ENCODE measurements at places on chromosomes 7 and 10. TPM values are rescaled to one million over a fixed set of nuclear protein-coding genes. Genes with fewer than 3 reads are reported as not detected.

DNA sequence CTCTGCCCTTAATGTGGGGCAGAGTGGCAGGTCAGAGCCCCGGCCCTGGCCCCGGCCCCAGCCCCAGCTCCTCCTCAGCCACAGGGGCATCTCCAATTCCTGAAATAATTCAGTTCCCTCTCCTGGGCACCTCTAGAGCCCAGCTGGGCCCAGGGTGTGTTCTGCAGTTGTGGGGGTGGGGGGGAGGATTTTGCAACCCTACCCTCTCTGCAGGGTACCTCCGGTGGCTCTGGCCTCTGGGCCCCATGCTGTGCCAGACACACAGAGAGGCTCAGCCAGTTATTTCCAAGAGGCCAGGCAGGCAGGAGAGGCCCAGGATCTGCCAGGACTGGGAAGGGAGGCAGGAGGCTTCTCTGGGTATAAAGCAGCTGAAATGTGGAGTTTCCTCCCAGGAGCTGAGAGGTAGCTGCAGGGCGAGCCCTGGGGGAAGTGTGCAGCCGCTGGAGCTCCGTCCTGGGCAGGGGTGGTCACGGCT is 47.9 kb downstream of the PWWP2B start:
- H3K27me3 ChIP-seq = no peaks in the 10 kb centered on the region
- peaks cover 32% of the 10 kb centered on the region for H3K4me1 ChIP-seq
- peak overlapping the region; percentile 71 for H3K27ac ChIP-seq
- H3K36me3 ChIP-seq = no peaks in the 10 kb centered on the region
- DNase-seq = no peak
- no peak overlapping the region for H3K4me3 ChIP-seq

Gene FGFBP3
- 3.7 TPM for total RNA-seq

Gene GPR141
- total RNA-seq = 0.59 TPM

DNA sequence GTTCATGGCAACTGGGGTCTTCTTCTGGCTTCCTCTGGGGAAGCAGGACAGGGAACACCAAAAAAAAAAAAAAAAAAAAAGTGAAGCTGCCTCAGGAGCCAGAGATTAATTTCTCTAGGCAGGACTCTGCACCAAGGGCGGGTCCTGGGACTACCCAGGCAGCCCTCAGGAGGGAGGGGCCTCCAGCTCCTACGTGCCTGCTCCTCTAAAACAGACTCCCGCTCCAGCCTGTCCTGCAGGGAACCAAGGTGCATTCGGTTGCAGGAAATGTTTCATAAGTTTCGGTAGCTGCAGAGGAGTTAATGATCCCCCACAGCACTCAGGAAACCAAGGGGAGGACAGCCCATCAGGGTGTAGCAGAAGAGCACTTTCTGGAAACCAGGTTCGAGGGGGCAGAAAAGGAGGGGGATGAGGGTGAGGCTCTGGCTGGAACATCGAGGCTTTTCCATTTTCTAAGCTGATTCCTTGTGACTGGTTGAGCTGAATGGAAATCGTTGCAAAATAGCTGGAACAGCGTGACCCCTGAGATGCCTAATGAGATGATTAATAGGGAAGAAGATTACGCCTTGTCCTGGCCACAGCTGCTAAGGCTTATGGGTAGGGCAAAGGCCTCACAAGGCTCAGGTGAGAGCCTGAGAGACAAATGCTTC is 84.2 kb downstream of the STRA8 start:
- peaks cover 14% of the 10 kb centered on the region for H3K4me1 ChIP-seq
- H3K36me3 ChIP-seq = no peaks in the 10 kb centered on the region
- H3K27ac ChIP-seq = no peak overlapping the region
- no peak for DNase-seq
- H3K4me3 ChIP-seq = no peak overlapping the region

Gene BMPER
- 1.7 TPM for total RNA-seq

DNA sequence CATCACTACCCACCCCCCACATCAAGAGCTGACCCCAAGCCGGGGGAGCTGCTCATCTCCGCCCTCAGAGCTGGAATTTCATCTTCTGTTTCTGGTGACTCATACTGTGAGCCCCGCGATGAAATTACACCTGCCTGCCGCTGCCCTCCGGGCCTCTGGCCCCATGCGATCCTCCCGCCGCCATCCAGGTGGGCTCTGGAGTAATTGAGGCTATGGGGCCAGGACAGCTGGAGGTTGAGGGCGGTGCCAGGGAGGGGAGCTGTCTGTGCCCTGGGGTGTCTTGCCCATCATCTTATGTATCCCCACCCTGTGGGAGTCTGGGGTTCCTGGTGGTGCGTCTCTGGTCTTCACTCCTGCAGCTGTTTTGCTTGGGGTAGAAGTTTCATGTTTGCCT is 9.0 kb downstream of the GTF2IRD1 start:
- peaks cover 3% of the 10 kb centered on the region for H3K36me3 ChIP-seq
- no peak for DNase-seq
- H3K4me3 ChIP-seq = no peak overlapping the region
- peaks cover 36% of the 10 kb centered on the region for H3K4me1 ChIP-seq
- peak overlapping the region; percentile 93 for H3K27ac ChIP-seq

DNA sequence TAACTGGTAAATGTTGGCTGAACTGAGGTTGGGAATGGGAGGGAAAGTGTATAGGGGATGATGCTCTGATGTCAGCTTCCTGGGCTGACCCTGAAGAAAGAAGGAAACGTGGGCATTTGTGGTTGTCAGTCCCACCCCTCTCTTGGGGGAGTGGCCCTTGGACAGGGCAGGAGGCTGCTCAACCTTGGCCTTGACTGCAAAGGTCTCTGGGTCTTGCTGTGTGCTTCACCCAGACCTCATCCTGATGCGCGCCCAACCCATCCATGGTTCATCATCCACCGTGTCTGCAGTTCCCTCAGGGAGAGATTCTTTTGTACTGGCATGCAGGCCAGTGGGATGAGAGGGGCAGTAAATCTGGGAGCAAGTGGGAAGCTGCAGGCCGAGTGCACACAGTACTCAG is 4.7 kb upstream of the ZYX start:
- no peak overlapping the region for H3K4me3 ChIP-seq
- no peak overlapping the region for H3K27ac ChIP-seq
- DNase-seq = no peak
- H3K36me3 ChIP-seq = no peaks in the 10 kb centered on the region
- no peaks in the 10 kb centered on the region for H3K27me3 ChIP-seq

DNA sequence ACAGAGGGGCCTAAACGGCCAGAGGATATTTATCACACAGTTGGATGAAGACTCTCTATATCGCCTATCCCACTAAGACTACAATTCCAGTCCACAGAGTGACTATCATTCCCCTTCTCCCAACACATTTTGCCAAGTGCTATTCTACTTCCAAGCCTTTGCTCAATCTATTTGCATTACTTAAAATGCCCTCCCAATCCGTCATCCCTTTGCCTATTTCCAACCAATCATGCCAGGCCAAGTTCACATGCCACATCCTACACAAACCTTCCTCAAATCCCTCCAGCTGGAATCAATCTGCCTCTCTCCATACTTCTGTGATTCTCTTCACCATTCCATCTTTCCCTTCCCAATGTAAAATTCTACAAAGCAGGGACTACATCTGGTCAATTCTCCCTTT is 38.2 kb downstream of the SMURF1 start:
- H3K36me3 ChIP-seq = peaks cover 2% of the 10 kb centered on the region
- no peak overlapping the region for H3K4me3 ChIP-seq
- no peak for DNase-seq
- H3K27ac ChIP-seq = no peak overlapping the region
- peaks cover 25% of the 10 kb centered on the region for H3K4me1 ChIP-seq

- no peaks in the 10 kb centered on the region for H3K36me3 ChIP-seq
- peaks cover 49% of the 10 kb centered on the region for H3K27me3 ChIP-seq
- H3K27ac ChIP-seq = no peak overlapping the region
These were observed 166.0 kb upstream of the SP4 start for GRCh38 chr7:21261627-21262594.

- no peak for DNase-seq
- H3K4me3 ChIP-seq = no peak overlapping the region
- H3K4me1 ChIP-seq = no peaks in the 10 kb centered on the region
- H3K36me3 ChIP-seq = no peaks in the 10 kb centered on the region
- H3K27ac ChIP-seq = no peak overlapping the region
These were observed 56.8 kb downstream of the PARP12 start for GRCh38 chr7:140005754-140006503.

DNA sequence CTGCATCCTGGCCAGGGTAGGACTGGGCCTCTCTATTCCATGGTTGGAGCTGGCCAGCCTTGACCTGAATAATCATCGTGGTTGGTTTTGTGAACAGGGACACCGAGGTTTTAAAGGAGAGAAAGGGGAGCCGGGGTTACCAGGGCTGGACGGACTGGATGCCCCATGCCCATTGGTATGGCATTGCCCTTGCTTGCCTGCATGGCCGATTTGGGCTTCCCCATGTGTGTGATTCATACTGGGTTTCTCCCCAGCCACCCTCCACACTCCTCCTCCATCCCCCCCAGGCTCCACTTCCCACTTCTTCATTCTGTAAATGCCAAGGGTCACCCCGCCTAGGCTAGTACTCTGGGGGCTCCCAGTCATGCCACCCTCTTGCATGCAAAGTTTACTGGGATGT is 98.8 kb upstream of the MACROH2A2 start:
- H3K27me3 ChIP-seq = no peaks in the 10 kb centered on the region
- DNase-seq = no peak
- no peaks in the 10 kb centered on the region for H3K36me3 ChIP-seq
- H3K4me3 ChIP-seq = no peak overlapping the region
- H3K27ac ChIP-seq = no peak overlapping the region

DNA sequence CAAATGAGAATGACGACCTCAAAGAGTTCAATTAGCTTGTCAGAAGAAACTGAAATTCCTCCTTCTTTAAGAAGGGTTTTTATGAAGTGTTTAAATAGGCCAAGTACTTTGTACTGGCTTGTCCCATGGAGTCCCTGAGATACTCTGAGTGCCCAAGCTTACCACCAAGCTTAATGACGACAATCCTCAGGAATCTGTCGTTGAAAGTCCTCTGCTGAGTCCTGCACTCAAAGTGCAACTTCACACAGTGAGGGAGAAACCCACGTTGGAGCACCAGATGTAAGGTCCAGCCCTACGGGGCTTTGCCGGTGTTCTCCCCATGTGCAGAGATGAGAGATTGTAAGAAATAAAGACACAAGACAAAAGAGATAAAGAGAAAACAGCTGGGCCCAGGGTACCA is 42.8 kb upstream of the AKR1C2 start:
- H3K4me3 ChIP-seq = no peak overlapping the region
- no peaks in the 10 kb centered on the region for H3K4me1 ChIP-seq
- DNase-seq = no peak
- H3K27ac ChIP-seq = no peak overlapping the region

DNA sequence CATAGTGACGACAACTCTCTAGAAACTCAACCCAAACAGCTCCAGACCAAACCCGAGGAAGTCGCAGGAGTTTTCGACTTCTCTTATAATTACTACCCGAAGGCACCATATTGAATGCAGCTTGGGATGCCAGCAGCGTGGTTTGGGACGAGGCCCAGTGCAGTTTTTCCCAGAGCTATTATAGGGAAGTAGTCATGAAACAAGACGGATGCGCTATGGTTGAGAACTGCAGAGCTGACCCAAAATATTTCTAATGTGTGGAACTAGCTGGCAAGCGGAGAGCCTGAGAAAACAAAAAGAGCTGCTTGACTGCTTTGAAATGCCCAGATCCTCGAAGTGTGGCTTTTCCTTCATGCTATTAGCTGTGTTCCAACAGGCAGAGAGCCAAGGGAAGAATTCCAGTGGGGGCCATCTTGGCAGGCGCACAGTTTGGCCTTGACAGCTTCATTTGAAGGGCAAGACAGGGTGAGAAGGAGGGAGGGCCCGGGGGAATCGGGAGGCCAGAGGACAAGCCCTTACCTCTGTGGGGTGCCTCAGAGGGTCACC is 122.7 kb downstream of the CUL2 start:
- peaks cover 24% of the 10 kb centered on the region for H3K4me1 ChIP-seq
- H3K27me3 ChIP-seq = no peaks in the 10 kb centered on the region
- no peak for DNase-seq
- H3K4me3 ChIP-seq = no peak overlapping the region
- peak overlapping the region; percentile 15 for H3K27ac ChIP-seq
- H3K36me3 ChIP-seq = no peaks in the 10 kb centered on the region

Gene PSD
- 12.4 TPM for total RNA-seq

Gene TSPAN12
- 7.4 TPM for total RNA-seq

Gene CPA1
- 1.1 TPM for total RNA-seq

DNA sequence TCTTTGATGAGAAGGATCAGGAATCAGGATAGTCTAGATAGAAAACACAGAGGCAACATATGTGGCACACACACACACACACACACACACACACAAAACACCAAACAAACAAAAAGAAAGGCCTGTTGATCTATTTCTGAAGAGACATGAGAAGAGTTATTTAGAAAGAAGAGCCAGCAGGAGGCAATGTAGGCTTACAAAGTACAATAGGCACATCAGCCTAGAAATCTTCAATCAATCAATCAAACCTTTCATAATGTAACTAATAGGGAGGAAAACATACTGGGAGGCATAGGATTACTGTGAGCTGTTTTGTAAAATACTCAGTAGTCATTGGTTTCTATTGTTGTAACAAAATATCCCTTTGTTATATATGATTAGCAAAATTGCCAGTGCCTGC is 47.3 kb upstream of the TES start:
- H3K27me3 ChIP-seq = no peaks in the 10 kb centered on the region
- H3K36me3 ChIP-seq = no peaks in the 10 kb centered on the region
- H3K4me3 ChIP-seq = no peak overlapping the region
- H3K4me1 ChIP-seq = peaks cover 25% of the 10 kb centered on the region
- DNase-seq = no peak

DNA sequence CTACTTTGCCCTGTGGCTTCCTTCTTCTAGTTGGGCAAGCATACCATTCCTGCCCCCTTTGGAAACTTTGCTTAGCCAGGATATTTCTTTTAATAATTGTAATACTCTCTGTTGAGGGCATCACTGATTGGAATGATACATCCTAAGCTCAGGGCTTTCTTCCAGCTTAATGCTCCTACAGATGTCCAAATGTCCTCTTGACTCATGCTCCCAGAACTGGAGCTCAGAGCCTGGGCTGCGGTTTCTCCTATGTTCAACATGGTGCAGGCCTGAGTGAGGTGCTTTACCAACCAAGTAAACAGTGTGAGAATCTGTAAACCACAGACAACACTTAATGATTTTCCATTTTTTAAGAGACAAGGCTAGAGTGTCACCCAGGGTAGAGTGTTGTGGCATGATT is 108.6 kb downstream of the LRRC4 start:
- H3K4me3 ChIP-seq = no peak overlapping the region
- H3K4me1 ChIP-seq = peaks cover 9% of the 10 kb centered on the region
- DNase-seq = no peak
- H3K27ac ChIP-seq = no peak overlapping the region
- H3K36me3 ChIP-seq = no peaks in the 10 kb centered on the region

DNA sequence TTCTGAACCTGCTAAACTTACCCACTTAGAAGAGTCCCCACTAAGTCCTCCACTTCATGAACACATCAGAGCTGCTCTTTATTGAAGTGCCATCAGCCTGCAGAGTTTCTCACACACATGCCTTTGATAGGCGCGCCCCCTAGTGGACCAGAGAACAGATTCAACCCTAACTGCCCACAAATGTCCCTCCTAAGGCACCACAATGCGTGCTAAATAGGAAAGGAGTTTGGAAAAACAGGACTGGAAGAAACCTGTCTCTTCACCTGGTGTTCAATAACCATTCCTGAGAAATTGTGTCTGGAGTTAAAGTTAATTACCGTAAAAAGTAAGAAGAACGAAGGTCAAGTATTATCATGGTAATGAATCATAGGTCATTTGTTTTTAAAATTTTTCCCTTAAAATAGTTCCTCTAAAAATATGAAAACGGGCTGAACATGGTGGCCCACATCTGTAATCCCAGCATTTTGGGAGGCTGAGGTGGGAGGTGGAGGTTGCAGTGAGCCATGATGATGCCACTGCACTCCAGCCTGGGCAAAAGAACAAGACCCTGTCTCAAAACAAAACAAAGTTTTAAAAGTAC is 249.7 kb downstream of the ELMO1 start:
- no peak overlapping the region for H3K4me3 ChIP-seq
- H3K36me3 ChIP-seq = no peaks in the 10 kb centered on the region
- H3K4me1 ChIP-seq = peaks cover 38% of the 10 kb centered on the region
- DNase-seq = peak; percentile 75
- no peaks in the 10 kb centered on the region for H3K27me3 ChIP-seq
- H3K27ac ChIP-seq = no peak overlapping the region
